CD4-positive, alpha-beta T cell (primary cell): ENCODE measurements at places on chromosomes 6 and 20. TPM values are rescaled to one million over a fixed set of nuclear protein-coding genes. Genes with fewer than 3 reads are reported as not detected.

GRCh38 chr6:164753517-164753916 lies 555.9 kb downstream of the C6orf118 start:
- no peaks in the 10 kb centered on the region for H3K36me3 ChIP-seq
- H3K4me1 ChIP-seq, result no peaks in the 10 kb centered on the region
- no peak for DNase-seq
- H3K4me3 ChIP-seq, result no peak overlapping the region

The ULBP3 gene
- 0.44 TPM for total RNA-seq

The NCOA5 gene
- total RNA-seq, result 10.5 TPM

DNA sequence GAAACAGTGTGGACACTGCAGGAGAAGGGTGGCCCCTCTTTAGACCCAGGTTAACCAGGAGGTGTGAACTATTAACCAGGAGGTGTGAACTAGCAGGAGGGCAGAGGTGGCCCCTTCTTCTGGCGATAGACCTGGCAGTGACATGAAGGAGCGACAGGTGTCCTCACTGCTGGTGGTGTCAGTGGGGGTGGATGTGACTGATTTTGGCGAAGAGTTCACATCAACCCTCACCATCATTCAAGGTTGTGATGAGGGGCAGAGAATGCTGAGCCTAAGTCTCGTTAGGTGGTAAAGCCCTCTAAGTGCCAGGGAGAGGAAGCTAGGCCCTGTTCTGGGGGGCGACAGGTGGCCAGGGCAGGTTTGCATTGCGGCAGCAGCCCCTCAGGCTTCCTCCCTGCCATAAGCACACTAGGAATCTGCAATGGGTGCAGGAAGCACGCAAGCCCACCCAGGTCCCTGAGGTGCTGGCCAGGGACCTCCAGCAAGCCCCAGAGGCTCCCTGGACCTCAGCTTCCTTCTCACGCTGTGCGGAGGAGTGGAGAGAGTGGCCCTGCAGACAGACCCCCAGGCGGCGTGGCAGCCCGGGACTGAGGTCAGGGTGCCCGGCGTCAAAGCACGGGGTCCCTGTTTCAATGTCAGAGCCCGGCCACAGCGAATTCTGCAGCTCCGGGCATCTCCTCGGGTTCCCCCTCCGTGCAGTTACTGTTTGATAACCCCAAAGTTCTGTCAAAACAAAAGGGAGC lies 13.7 kb downstream of the NPEPL1 start:
- no peaks in the 10 kb centered on the region for H3K27me3 ChIP-seq
- H3K27ac ChIP-seq, result no peak overlapping the region
- DNase-seq, result no peak
- H3K4me3 ChIP-seq, result no peak overlapping the region

The METTL24 gene
- total RNA-seq, result not detected

DNA sequence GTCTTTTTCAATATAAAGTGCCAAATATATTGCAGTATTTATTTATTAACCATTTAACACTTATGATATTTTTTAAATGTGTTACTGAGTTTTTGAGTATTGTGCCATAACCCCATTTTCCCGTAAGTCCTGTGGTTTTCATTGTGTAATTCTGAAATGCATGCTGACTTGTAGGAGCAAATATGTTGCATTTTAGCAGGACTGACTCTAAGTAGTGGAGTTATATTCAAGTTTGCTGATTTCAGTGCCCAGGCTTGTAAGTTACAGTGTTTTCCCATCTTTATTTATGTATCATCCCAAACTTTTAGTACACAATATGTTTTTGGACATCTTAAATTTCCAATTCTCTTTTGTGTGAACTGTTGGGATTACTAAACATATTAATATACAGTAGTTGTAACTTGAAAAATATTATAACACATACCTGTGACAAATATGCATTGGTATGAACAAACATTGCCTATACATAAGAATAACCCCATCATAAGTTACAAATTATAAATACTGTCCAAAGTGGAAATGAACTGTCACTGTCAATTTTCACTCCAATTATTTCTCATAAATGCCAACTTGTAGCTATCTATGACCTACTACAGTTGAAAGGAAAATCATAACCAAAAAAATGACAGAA lies 179.3 kb upstream of the RUNX2 start:
- H3K4me3 ChIP-seq, result no peak overlapping the region
- no peak overlapping the region for H3K27ac ChIP-seq

DNA sequence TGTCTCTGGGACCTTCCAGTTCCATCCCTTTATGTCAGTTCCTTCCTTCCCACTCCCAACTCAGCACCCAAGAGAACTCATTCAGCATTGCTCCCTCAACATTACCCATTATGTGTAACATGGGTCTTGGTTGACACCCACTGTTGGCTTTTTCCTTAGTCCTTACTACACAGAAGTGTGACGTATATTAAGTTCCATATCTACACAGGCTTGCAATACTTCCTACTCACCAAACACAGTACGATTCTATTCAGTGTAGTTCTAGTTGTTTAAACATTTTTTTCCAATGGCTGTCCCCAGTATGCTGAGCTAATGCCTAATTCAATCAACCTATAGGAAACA lies 37.7 kb downstream of the ARHGAP18 start:
- DNase-seq, result no peak
- H3K27ac ChIP-seq, result peak overlapping the region; percentile 39
- H3K27me3 ChIP-seq, result no peaks in the 10 kb centered on the region
- H3K4me1 ChIP-seq, result peaks cover 12% of the 10 kb centered on the region
- H3K36me3 ChIP-seq, result no peaks in the 10 kb centered on the region

DNA sequence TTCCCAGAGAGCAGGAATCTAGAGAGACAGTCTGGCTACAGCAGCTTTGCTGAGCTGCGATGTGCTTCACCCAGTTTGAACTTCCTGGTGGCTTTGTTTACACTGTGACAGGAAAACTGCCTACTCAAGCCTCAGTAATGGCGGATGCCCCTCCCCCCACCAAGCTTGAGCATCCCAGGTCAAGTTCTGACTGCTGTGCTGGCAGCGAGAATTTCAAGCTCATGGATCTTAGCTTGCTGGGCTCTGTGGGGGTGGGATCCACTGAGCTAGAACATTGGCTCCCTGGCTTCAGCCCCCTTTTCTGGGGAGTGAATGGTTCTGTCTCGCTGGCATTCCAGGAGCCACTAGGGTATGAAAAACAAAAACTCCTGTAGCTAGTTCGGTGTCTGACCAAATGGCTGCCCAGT lies 91.0 kb upstream of the ESR1 start:
- no peaks in the 10 kb centered on the region for H3K27me3 ChIP-seq
- H3K4me1 ChIP-seq, result peaks cover 13% of the 10 kb centered on the region
- H3K36me3 ChIP-seq, result no peaks in the 10 kb centered on the region
- DNase-seq, result peak; percentile 1
- H3K4me3 ChIP-seq, result peak overlapping the region; percentile 3

The CDSN gene
- total RNA-seq, result not detected

The MTRF1L gene
- total RNA-seq, result 11.2 TPM

The SPTLC3 gene
- total RNA-seq, result 0.38 TPM

The SSTR4 gene
- not detected for total RNA-seq

- DNase-seq, result no peak
- no peaks in the 10 kb centered on the region for H3K36me3 ChIP-seq
- no peak overlapping the region for H3K27ac ChIP-seq
- H3K4me3 ChIP-seq, result no peak overlapping the region
These were observed 116.4 kb upstream of the POU3F2 start for GRCh38 chr6:98717988-98718387.

GRCh38 chr6:9126878-9127560 lies 691.7 kb upstream of the SLC35B3 start:
- DNase-seq, result no peak
- no peaks in the 10 kb centered on the region for H3K36me3 ChIP-seq
- H3K27me3 ChIP-seq, result no peaks in the 10 kb centered on the region
- H3K4me1 ChIP-seq, result no peaks in the 10 kb centered on the region
- H3K27ac ChIP-seq, result no peak overlapping the region
- no peak overlapping the region for H3K4me3 ChIP-seq

DNA sequence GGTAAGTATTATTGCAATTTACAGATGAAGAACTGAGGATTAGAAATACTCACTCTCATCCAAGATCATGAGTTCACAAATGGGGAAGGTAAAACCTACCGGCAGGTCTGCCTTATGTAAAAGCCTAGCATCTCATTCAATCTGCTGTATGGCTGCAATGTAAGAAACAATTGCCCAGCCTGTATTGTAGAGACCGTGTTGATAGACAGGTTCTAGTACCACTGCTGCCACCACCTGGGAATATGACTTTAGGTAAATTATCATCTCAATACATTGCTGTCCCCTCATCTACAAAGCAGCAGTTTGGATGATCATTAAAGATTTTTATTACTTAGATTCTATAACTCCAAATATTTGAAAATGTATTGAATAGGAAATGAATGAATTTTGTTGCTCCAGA lies 23.3 kb upstream of the ARHGAP18 start:
- no peaks in the 10 kb centered on the region for H3K27me3 ChIP-seq
- H3K27ac ChIP-seq, result no peak overlapping the region
- no peak for DNase-seq
- H3K36me3 ChIP-seq, result no peaks in the 10 kb centered on the region

DNA sequence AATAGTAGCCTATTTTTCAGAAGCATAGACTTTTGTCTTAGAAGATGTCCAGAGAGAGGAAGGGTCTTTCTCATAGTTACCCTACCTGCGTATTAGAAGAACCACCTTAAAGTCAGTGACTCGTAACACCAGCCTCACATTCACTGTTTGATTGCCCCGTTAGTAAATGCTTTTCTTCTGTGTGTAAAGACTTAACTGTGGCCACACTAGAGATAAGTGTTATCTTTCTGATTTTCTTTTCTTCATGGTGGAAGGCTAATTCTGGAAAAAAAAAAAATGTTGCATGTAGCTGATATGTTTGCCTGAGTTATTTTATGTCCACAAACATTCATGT lies 83.9 kb downstream of the SAMD3 start:
- peak overlapping the region; percentile 10 for H3K27ac ChIP-seq
- peak overlapping the region; percentile 23 for H3K4me3 ChIP-seq
- H3K36me3 ChIP-seq, result peaks cover 39% of the 10 kb centered on the region
- H3K4me1 ChIP-seq, result peaks cover 22% of the 10 kb centered on the region
- DNase-seq, result peak; percentile 13

GRCh38 chr6:137907170-137907569 lies 40.1 kb downstream of the TNFAIP3 start:
- DNase-seq, result no peak
- H3K27ac ChIP-seq, result no peak overlapping the region
- peaks cover 9% of the 10 kb centered on the region for H3K4me1 ChIP-seq
- H3K27me3 ChIP-seq, result no peaks in the 10 kb centered on the region
- H3K36me3 ChIP-seq, result no peaks in the 10 kb centered on the region

DNA sequence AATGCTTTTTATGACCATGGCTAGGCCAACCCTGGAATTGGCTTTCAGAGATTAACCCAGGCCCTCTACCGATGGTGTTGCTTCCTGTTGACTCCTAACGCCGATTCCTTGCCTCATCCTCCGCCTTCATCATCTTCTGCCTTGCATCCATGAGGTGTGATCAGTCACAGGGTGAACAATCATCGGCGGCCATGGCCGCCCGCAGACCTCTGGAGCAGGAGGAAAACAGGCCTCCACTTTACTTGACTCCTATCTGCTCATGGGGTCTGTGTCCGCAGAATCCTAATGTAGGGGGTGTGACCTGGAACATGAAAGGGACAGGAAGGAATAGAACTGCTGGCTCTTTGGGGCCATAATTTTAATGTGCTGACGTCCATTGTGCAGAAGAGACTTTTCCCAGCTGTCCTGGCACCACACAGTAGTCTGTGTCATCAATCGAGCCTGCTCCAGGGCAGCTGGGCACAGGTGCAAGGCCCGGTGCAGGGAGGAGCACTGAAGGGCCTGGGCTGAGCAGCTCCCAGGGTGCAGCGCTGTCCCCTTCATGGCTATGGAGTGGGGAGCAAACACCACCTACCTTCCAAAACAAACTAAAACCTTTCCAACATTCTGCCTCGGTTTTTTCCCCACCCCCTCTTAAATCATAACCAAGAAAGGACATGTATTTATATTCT lies 8.0 kb downstream of the SLC22A3 start:
- peaks cover 3% of the 10 kb centered on the region for H3K4me1 ChIP-seq
- no peaks in the 10 kb centered on the region for H3K36me3 ChIP-seq
- no peak overlapping the region for H3K27ac ChIP-seq
- no peak overlapping the region for H3K4me3 ChIP-seq
- no peak for DNase-seq

- H3K36me3 ChIP-seq, result no peaks in the 10 kb centered on the region
- no peaks in the 10 kb centered on the region for H3K27me3 ChIP-seq
- H3K4me1 ChIP-seq, result peaks cover 15% of the 10 kb centered on the region
- H3K27ac ChIP-seq, result no peak overlapping the region
These were observed 1.4 kb upstream of the CDKAL1 start for GRCh38 chr6:20532881-20533280.

The RAET1E gene
- not detected for total RNA-seq

DNA sequence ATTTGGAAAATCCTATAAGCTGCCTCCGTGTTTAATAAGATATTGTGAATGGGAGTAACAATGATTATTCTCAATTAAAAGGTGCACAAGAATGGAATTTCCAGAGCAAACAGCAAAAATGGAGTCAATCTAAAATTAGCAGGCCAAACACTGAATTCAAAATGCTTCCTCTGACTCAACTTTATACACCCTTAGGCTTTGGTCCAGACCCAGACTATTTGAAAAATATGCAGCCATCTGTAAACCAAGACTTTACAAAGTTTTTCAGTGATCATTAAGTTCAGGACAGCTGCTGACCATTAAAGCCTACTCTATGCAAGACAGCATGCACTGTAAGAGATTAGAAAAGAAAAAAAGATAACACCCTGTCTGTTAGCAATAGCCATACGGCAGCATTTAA lies 39.4 kb upstream of the CCN6 start:
- no peak for DNase-seq
- no peak overlapping the region for H3K4me3 ChIP-seq
- no peaks in the 10 kb centered on the region for H3K27me3 ChIP-seq
- H3K36me3 ChIP-seq, result no peaks in the 10 kb centered on the region
- H3K27ac ChIP-seq, result no peak overlapping the region

DNA sequence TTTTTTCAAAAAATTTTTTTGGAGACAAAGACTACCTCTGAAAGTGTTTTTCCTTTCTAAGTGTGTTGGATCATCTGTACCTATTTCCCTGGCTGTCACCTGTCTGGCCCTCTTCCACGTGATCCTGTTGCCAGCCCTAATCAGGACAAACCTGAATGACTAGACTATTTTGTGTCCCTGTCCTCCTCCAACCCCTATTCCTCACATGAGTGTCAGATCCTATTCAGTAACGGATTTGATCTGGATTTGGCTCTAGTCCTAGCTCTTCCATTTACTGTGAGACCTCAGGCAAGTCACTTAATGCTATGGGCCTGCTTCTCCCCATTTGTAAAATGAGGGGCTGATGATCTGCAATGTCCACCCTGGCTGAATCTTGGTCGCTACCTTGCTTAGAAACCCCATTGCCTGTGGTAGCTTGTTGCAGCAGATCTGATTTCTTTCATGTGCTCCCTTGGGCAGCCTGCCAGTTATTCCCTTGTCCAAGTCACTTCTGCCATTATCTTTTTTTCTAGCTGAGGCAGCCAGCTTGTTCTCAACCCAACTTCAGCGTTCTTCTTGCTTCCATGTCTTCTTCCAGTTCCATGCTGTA lies 4.8 kb downstream of the PHF20 start:
- H3K4me1 ChIP-seq, result peaks cover 56% of the 10 kb centered on the region
- H3K27me3 ChIP-seq, result no peaks in the 10 kb centered on the region
- H3K36me3 ChIP-seq, result peaks cover 29% of the 10 kb centered on the region
- H3K4me3 ChIP-seq, result no peak overlapping the region

- H3K27me3 ChIP-seq, result peaks cover 49% of the 10 kb centered on the region
- no peak overlapping the region for H3K27ac ChIP-seq
- no peaks in the 10 kb centered on the region for H3K36me3 ChIP-seq
These were observed 3.2 kb upstream of the SLC2A10 start for GRCh38 chr20:46706242-46706641.
